ENCODE measurements at places on chromosomes 3 and 15.

GRCh38 chr3:33057320-33058298 is 39.3 kb downstream of the GLB1 start:
- no peak for DNase-seq
- H3K36me3 ChIP-seq = peaks cover 77% of the 10 kb centered on the region
- H3K27me3 ChIP-seq = no peaks in the 10 kb centered on the region
- H3K4me1 ChIP-seq = peaks cover 31% of the 10 kb centered on the region
- H3K27ac ChIP-seq = no peak overlapping the region

GRCh38 chr15:57288926-57289580 is 87.3 kb upstream of the CGNL1 start:
- peaks cover 42% of the 10 kb centered on the region for H3K36me3 ChIP-seq
- no peaks in the 10 kb centered on the region for H3K4me1 ChIP-seq
- H3K27ac ChIP-seq = peak overlapping the region; percentile 8
- no peaks in the 10 kb centered on the region for H3K27me3 ChIP-seq

- H3K27ac ChIP-seq = no peak overlapping the region
- H3K36me3 ChIP-seq = no peaks in the 10 kb centered on the region
- no peaks in the 10 kb centered on the region for H3K4me1 ChIP-seq
- DNase-seq = no peak
- H3K27me3 ChIP-seq = no peaks in the 10 kb centered on the region
Measured at GRCh38 chr15:39115379-39116057, 465.4 kb upstream of the THBS1 start.

DNA sequence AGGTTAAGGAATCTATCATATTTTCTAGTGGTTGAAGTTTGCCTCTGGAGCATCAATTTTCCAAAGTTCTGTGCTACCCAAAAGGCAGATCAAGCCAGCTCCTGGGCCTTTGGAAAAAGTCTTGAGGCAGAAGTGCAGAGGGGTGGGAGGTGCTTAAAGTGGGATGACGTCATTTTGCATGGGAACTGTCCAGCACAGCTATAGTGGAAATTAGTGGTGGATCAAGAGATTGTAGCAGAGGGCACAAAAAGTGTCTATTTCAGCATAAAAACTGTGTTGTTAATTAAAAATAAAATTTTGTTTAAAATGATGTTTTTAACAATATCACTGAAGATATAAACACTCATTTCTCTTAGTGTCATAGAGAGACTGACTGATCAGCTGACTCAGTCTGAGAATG is 221.9 kb downstream of the LRRN1 start:
- H3K27ac ChIP-seq = no peak overlapping the region
- no peaks in the 10 kb centered on the region for H3K27me3 ChIP-seq
- no peaks in the 10 kb centered on the region for H3K36me3 ChIP-seq
- no peak for DNase-seq
- H3K4me1 ChIP-seq = no peaks in the 10 kb centered on the region

- no peaks in the 10 kb centered on the region for H3K4me1 ChIP-seq
- no peaks in the 10 kb centered on the region for H3K36me3 ChIP-seq
- DNase-seq = no peak
- H3K27me3 ChIP-seq = peaks cover 10% of the 10 kb centered on the region
Measured at GRCh38 chr3:71881732-71882131, 96.8 kb upstream of the PROK2 start.

DNA sequence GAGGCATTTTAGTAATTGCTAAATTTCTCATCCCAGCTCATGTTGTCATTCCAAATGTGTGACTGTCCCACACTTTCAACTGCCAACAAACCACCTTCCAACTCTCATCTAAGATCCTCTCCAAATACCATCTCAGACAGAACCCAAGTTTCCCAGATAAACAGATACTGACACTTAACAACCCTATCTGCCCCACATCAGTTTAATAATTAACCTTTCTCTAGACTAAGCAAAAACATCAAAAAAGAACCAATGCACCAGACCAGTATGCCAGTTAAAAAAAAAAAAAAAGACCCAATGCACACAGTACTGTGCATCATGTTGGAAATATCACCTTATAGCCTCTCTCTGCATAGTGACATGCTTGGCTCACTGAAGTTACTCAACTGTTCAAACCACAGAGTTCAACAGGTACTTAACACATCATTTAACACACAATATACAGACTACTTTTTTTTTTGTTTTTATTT is 5.5 kb downstream of the SFMBT1 start:
- no peak for DNase-seq
- no peaks in the 10 kb centered on the region for H3K36me3 ChIP-seq

- no peak for DNase-seq
- H3K27ac ChIP-seq = no peak overlapping the region
- H3K27me3 ChIP-seq = no peaks in the 10 kb centered on the region
- no peaks in the 10 kb centered on the region for H3K36me3 ChIP-seq
- no peaks in the 10 kb centered on the region for H3K4me1 ChIP-seq
- H3K4me3 ChIP-seq = no peak overlapping the region
Measured at GRCh38 chr3:144557515-144557914, 585.9 kb downstream of the DIPK2A start.

- H3K4me1 ChIP-seq = no peaks in the 10 kb centered on the region
- H3K4me3 ChIP-seq = no peak overlapping the region
- DNase-seq = no peak
- H3K27ac ChIP-seq = no peak overlapping the region
- H3K27me3 ChIP-seq = no peaks in the 10 kb centered on the region
Measured at GRCh38 chr15:99537344-99537743, 28.4 kb upstream of the MEF2A start.

- no peak overlapping the region for H3K27ac ChIP-seq
- H3K4me3 ChIP-seq = no peak overlapping the region
- DNase-seq = no peak
- no peaks in the 10 kb centered on the region for H3K36me3 ChIP-seq
- H3K4me1 ChIP-seq = no peaks in the 10 kb centered on the region
Measured at GRCh38 chr3:32975891-32976595, 24.6 kb downstream of the CCR4 start.

- H3K27me3 ChIP-seq = no peaks in the 10 kb centered on the region
- no peaks in the 10 kb centered on the region for H3K4me1 ChIP-seq
- no peak overlapping the region for H3K4me3 ChIP-seq
- H3K27ac ChIP-seq = no peak overlapping the region
- H3K36me3 ChIP-seq = no peaks in the 10 kb centered on the region
Measured at GRCh38 chr15:87599616-87600015, 656.9 kb downstream of the NTRK3 start.

DNA sequence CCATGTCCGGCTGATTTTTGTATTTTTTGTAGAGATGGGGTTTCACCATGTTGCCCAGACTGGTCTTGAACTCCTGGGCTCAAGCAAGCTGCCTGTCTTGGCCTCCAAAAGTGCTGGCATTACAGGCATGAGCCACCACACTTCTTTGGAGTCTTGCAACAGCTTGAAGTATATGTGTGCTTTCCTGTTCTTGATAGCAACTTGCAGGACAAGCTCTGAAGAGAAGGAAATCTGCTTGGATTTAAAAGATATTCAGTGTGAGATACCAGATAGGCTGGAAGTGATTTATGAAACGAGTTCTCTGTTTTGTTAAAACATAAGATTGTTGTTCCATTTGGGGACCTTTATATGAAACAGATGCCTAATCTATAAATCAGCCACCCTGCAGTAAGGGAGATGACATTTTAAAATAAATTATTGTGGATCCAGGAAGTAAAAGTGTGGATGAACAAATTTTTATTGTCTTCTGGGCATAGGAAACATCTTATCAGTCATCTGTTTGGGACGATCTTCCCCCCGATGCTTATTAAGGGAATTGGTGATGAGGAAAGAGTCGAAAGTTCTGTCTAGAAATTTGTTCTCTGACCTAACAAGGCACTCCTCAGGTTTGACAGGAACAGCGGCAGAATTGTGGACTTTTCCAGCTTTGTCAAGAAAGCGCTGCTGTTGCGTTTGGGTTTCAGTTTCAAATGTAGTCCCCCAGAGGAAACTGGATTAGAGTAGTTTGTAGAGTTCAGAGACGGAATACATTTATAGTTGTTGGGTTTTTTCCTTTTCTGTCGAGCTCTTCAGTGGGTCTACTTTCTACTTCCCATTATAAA is 53.7 kb upstream of the MAGI1 start:
- no peak for DNase-seq
- H3K27ac ChIP-seq = no peak overlapping the region
- no peaks in the 10 kb centered on the region for H3K4me1 ChIP-seq
- H3K4me3 ChIP-seq = no peak overlapping the region
- H3K36me3 ChIP-seq = no peaks in the 10 kb centered on the region

DNA sequence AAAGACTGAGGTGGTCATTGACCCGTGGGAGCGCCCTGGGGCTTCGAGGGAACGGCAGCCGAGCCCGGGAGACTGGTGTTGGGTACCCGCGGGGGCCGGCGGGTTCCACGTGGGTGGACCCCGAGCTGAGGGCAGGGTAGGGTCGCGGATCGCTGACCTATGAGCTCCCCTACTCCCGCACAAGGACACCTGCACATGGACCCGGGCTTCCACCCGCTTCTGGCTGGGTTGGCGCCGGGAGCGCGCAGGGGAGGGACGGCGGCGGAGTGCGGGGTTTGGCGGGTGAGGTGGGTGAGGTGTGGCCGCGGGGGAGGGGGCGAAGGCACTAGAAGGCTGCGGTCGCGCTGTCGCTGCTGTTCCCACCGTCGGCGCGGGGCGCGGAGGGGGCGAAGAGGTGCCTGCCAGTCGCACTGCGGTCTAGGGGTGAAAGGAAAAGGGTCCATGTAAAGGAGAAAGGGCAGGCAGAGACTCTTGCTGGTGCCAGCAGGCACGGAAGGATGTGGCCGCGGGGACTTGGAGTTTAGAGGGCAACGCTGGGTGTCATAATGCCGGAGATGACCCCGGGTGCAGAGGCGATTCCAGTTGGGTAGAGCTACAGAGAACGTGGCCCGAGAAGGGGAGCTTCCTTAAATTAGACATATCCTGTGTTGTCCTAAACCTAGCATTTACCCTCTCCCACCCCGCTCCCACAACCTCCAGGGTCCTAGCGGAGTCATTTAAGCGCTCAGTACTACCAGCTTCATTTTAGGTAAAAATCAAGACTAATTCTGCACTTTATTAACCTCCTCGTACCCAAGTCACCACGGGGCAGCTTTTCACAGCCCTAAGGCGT is 245.9 kb upstream of the TOPAZ1 start:
- peak overlapping the region; percentile 43 for H3K4me3 ChIP-seq
- no peak overlapping the region for H3K27ac ChIP-seq
- peak; percentile 44 for DNase-seq
- H3K36me3 ChIP-seq = no peaks in the 10 kb centered on the region

DNA sequence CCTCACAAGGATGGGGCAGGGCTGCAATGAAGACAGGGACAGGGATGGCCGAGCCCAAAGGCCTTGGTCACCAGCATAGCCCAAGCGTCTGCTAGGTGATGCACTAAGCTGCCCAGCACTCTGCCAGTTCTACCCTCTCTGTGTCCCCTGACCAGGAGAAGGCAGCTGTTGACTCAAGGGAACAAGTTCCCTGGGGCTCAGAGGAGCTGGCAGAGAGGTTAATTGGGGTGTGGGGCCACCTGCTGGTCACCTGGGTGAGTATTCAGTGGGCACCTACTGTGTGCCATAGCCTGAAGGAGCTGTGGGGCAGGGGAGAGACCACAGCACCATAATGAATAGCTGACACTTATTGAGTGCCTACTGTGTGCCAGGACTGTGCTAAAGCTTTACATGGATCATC is 22.0 kb upstream of the DOCK3 start:
- no peaks in the 10 kb centered on the region for H3K4me1 ChIP-seq
- H3K36me3 ChIP-seq = peaks cover 17% of the 10 kb centered on the region
- no peak for DNase-seq
- no peak overlapping the region for H3K27ac ChIP-seq
- H3K27me3 ChIP-seq = no peaks in the 10 kb centered on the region

GRCh38 chr3:11389386-11390268 is 117.4 kb downstream of the ATG7 start:
- no peaks in the 10 kb centered on the region for H3K27me3 ChIP-seq
- H3K4me3 ChIP-seq = no peak overlapping the region
- H3K4me1 ChIP-seq = peaks cover 30% of the 10 kb centered on the region
- DNase-seq = no peak
- no peak overlapping the region for H3K27ac ChIP-seq

DNA sequence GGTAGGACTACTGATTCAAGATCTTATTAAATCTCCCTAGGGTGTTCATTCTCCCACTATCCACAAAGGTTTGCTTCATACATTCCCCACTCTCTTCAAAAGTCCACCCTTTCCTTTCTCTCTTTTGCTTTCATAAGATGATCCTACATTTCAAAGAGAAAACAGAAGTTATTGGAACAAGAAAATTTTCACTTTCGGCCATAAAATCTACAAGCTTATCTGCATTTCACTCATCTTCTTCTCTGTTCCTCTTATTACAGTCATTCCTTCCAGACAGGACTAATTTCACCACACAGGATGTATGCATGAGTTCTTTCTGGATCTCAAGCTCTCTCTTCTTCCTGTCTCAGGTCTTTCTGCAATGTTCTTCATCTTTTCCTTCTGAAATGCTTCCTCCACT is 238.7 kb downstream of the ISL2 start:
- no peak for DNase-seq
- H3K36me3 ChIP-seq = no peaks in the 10 kb centered on the region
- H3K4me3 ChIP-seq = no peak overlapping the region
- peaks cover 12% of the 10 kb centered on the region for H3K4me1 ChIP-seq
- H3K27me3 ChIP-seq = no peaks in the 10 kb centered on the region

- no peaks in the 10 kb centered on the region for H3K36me3 ChIP-seq
- no peak overlapping the region for H3K4me3 ChIP-seq
- no peak for DNase-seq
- no peak overlapping the region for H3K27ac ChIP-seq
- no peaks in the 10 kb centered on the region for H3K4me1 ChIP-seq
Measured at GRCh38 chr3:170448584-170448983, 29.9 kb downstream of the CLDN11 start.
